Posterior cingulate gyrus (tissue), 11 donors: ENCODE measurements at places on chromosomes 12 and 14.

DNA sequence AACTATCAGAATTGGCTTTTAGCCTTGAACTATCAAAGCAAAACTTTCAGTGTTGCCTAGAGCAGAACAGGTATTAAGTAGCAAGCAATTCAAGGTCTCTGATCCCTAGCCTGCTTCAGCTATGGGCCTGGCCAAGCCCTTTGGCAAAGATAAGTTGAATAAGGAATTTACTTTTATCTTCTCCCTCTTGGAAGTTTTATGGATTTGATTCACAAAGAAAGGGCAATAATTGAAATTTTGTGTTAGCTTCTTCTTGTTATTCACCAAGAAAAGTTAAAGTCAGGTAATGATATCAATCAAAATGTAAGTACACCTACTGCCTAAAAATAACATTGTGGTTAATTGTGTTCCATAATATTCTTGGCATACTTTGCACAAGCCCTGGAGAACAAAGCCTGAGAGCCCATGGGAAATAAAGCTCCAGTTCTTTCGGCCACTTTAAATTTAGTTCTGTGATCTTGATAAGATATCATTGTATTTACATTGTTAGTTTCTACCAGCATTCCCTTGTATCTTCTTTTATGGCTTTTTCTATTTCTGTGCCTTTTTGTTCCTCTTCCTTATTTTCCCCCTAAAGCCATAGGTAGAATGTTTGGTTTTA is 158.0 kb downstream of the RAD51B start:
- DNase-seq: no peak

GRCh38 chr12:98998697-98999299 is 353.7 kb downstream of the APAF1 start:
- DNase-seq: no peak

GRCh38 chr14:95038521-95039250 is 118.6 kb downstream of the DICER1 start:
- no peak for DNase-seq

- no peak for DNase-seq
These were observed 44.8 kb upstream of the PTHLH start for GRCh38 chr12:28017126-28017872.

GRCh38 chr12:81261508-81262207 is 183.8 kb downstream of the ACSS3 start:
- no peak for DNase-seq

- DNase-seq: no peak
These were observed 53.0 kb downstream of the SPRING1 start for GRCh38 chr12:116684891-116685290.

DNA sequence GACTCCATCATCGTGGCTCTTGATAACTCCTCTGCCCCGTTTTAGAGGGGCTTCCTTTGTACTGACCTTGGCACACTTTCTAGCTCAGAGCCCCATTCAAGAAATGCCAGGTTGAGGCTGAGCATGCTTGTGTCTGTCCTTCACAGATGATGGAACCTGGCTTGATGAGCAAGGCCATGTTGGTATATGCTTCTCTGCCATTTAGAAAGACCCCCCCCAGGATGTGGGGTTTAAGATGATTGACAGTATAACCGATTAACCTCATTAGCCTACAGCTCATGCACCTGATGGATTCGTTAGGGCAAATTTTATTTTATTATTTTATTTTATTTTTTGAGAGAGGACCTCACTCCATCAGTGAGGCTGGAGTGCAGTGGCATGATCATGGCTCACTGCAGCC is 21.0 kb downstream of the BATF start:
- DNase-seq: no peak

DNA sequence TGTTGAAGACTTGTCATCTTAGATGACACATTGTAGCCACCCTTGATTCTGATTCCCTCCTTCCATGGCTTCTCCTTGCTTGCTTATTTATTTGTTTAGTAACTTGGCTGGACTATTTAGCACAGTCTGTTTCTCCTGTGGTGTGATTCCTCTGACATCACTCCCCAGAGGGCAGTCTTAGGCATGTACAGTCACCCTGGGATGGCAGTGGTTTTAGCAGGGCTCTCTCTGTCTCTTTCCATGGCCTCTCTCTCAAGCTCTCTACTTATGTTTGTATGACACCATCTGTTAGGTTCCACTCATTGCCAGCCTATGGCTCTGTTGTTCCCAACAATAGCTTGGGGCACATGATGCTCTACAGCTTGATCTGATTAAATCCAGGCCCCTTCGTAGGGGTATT is 158.3 kb downstream of the ADGRD1 start:
- DNase-seq: no peak

DNA sequence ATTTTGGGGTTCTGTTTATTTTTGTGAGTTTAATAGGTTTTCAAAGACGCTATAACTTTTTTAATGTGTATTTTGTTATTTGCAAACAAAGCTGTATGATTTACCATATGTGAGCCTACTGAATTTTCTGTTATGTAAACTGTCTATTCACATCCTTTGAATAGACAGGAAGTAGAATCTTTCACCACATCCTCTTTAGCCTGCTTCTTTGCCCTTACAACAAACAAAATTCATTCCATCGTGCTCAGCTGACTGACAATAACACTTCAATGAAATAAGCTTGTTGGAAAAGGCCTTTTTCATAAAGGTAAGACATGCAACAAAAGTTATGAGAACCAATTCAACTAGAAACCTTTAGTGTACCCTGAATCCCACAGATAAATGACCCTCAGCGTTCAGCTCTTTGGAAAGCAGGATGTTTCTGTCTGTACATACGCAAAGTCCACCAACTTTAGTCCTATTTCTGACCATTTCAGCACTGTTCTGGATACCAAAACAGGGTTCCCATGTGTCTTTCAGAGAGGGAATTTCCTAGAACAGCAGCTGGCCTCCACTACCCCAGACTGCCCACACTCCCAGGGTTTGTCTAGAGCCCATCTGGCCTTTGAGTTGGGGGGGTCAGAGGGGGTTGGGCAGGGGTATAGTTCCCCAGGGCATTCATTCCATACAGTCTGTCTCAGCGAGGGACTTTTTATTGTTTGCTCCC is 71.3 kb downstream of the DUSP6 start:
- DNase-seq: no peak
